Activated CD4-positive, alpha-beta T cell treated with anti-CD3 and anti-CD28 coated beads for 24 hours (primary cell): ENCODE measurements at places on chromosomes 13 and 19.

GRCh38 chr13:81610644-81611043 lies 1269.7 kb upstream of the SPRY2 start:
- no peak for DNase-seq

- no peak for DNase-seq
These were observed 1314.6 kb downstream of the EFNB2 start for GRCh38 chr13:105220881-105221280.

- DNase-seq = no peak
These were observed 64.8 kb upstream of the F7 start for GRCh38 chr13:113040597-113041292.

DNA sequence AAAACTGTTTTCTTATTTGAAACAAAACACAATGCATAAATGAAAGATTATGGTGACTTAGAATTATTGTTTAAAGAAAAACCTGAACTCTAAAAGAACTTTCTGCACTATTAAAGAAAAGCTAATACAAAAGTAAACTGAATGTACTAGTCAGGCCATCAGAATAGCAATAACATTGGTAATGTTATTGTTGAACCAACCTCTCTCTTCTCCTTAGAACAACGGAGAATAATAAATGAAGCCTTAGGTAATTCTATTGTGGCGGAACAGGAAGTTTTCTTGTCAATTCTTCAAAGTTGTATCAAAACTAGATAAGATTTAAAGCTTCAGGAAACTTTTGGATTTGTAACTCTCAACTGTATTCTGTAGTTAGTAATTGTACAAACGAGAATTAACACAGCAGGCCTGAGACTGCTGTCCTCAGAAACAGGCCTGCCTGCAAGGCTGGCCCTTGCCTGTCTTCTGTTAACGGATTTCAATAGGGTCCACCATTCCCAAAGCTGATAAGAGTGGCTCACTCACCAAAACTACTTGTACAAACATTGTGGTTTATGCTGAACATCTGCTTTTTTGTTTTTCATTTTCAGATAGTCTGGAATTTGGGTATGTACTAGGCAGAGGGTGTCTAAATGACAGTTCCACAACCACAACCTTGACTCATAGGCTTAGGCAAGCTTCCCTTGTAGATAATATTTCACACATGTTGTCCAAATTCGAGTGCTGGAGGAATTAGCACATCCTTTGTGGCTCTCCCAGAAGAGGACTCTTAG lies 825.8 kb downstream of the GPC5 start:
- no peak for DNase-seq

DNA sequence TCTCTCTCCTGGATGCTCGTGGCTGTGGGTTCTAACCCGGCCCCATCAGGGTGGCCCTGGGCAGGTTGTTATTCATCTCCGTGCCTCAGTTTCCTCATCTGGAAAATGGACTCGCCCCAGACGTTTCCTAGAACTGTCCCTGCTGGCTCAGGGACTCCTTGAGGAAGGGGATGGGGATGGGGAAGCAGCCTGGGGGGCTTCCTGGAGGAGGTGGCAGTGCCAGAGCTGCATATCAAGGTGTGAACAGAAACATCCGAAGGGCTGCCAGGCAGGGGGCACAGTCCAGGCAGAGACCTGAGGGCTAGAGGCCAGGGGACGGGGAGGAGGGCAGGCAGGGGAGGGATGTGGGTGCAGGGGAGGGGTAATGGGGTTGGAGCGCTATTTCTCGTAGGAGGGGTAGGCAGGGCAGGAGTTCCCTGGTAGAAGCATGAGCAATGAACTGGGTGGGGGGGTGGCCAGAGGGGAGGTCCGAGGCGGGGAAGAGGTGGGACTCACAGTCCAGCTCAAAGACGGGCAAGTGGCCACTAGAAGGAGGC lies 3.6 kb upstream of the ELANE start:
- DNase-seq = no peak

GRCh38 chr13:20058476-20058875 lies 99.9 kb downstream of the ZMYM2 start:
- no peak for DNase-seq

DNA sequence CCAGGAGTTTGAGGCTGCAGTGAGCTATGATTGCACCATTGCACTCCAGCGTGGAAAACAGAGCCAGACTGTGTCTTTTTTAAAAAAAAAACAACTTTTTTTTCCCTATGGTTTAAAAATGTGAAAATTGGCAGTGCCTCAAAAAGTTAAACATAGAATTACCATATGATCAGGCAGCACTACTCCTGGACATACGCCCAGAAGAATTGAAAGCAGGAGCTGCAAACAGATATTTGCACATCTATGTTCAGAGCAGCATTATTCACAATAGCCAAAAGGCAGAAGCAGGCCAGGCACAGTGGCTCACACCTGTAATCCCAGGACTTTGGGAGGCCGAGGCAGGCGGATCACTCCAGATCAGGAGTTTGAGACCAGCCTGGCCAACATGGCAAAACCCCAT lies 3.8 kb upstream of the RETN start:
- no peak for DNase-seq

GRCh38 chr19:14072535-14073260 lies at the start of gene MISP3:
MISP3 (plus strand) TSS chr19:14072786; CDS start chr19:14073310, 524 bp downstream.
- DNase-seq = no peak

GRCh38 chr19:31271306-31271911 lies 77.8 kb downstream of the TSHZ3 start:
- DNase-seq = no peak

- DNase-seq = no peak
These were observed 35.5 kb downstream of the DHRS12 start for GRCh38 chr13:51768378-51768921.

GRCh38 chr19:51470966-51471365 lies 7.4 kb upstream of the CEACAM18 start:
- no peak for DNase-seq

GRCh38 chr13:33487575-33488243 lies 202.2 kb upstream of the STARD13 start:
- no peak for DNase-seq

DNA sequence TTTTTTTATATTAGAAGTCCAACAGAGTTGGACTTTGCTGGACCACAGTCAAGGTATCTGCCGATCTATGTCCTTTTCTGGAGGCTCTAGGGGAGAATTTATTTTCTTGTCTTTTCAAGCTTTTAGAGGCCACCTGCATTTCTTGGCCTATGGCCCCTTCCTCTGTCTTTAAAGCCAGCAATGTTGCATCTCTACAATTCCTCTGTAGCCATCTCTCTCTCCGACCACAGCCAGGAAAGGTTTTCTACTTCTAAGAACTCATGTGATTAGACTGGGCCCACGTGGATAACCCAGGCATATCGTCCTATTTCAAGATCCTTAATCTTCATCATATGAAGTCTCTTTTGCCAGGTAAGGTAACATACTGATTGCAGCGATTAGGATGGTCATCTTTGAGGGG lies 43.5 kb upstream of the RGCC start:
- no peak for DNase-seq

- DNase-seq = no peak
These were observed 323.0 kb downstream of the DNAJC15 start for GRCh38 chr13:43346427-43346826.

DNA sequence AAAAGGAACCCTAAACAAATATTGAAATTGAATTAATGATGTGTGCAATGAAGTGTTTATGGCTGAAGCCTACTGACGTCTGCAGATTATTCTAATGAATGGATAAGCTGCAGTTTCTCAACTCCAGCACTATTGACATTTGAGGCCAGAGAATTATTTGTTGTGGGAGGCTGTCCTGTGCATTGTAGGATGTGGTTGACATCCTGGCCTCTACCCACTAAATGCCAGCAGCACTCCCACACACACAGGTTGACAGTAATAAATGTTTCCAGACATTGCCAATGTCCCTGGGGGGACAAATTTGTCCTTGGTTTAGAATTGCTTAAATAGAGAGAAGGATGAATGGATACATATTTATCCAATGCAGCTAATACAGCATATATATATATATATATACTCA lies 19.2 kb upstream of the MYH14 start:
- no peak for DNase-seq

DNA sequence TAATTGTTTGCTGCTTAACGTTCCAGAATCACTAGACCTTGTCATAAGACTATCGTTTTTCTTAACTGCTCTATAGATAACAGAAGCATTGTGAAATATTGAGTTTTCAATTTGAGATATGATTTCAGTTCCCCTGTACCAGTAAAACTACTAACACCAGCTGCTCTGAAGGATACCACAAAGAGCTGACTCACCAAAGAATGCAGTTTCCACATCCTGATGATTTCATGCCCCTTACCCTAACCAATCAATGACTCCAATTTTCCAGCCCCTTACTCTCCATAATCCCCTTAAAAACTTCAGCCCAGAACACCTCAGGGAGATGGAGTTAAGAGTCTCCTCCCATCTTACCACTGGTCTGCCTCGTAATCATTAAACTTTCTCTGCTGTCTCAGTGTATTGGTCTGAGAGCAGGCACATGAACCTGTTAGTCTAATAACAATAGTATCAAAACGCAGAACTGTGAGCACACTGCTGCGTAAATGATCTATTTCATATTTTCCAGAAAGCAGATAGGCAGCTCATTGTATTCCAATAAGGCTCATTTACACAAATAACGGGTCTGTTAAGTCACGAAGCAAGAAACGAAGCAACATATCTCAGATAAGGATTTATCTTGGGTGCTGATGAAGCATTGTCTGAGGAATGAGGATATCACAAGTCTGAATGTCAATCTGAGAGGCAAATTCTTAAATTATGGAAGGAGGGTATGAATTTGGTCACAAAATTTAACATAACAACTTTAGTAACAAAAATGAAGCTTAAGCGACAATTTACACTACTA lies 14.1 kb upstream of the CCNA1 start:
- no peak for DNase-seq

GRCh38 chr13:75761369-75761768 lies 125.2 kb downstream of the LMO7 start:
- no peak for DNase-seq

DNA sequence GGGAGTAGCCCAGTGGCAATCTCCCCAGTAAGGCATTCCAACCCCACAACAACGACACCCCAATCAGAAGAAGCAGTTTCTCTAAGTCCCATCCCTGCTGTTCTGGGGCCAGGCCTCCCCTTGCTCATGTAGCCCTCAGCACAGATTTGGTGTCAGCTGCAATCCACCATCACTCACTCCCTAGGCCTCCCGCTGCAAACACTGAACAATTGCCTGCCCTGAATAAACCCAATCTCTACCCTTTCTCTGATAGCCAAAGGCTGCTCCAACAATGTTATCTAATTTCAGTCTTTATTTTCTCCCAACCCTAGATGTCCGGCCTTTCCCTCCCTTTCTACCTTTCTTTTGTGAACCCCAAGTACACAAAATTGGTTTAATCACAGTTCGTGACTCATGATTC lies 5.6 kb upstream of the SOX21 start:
- DNase-seq = no peak

- no peak for DNase-seq
These were observed 91.1 kb upstream of the SOX1 start for GRCh38 chr13:111975539-111976473.

- DNase-seq = no peak
These were observed 5.0 kb downstream of the LRRC25 start for GRCh38 chr19:18392417-18392816.

GRCh38 chr13:40878823-40879222 lies 89.4 kb downstream of the SLC25A15 start:
- no peak for DNase-seq

DNA sequence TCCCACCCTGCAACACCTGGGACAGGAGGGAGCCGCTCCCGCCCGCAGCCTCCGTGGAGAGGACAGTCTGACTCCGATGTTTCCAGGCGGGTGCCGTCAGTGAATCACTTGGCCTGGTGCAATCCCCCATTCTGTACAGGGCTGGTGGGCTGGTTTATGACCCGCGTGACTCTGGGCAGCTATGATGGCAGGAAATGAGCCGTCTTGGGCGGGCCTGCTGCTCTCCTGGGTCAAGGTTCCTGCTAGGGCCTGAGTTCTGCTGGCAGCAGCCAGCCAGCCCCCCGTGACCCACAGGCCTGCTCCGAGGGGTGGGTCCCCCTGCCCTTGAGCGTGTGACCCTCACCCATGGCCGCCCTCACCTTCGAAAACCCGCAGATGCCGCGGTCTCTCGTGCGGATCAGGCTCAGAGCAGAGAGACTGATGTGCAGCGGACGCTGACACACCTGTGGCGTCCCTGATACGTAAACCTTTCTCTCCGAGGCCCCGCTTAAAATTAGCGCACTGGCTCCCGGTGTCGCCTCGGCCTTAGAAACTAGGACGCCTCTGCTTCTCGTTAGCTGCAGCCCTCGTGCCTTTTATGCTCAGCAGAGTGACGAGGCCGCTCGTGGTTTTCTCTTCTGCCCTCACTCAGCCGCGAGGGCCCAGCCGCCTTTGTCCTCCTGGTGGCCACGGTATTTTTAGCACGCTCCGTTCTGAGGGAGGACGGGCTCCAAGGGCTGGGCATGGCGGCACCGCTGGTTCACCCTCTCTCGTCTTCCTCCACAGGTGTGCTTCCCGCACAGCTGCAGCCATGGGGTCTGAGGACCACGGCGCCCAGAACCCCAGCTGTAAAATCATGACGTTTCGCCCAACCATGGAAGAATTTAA lies 63.4 kb downstream of the KDM4B start:
- DNase-seq = no peak

- DNase-seq = no peak
These were observed 627.8 kb upstream of the SLC10A2 start for GRCh38 chr13:103694033-103694432.

- no peak for DNase-seq
These were observed 8.6 kb downstream of the EPN1 start for GRCh38 chr19:55683449-55684261.

DNA sequence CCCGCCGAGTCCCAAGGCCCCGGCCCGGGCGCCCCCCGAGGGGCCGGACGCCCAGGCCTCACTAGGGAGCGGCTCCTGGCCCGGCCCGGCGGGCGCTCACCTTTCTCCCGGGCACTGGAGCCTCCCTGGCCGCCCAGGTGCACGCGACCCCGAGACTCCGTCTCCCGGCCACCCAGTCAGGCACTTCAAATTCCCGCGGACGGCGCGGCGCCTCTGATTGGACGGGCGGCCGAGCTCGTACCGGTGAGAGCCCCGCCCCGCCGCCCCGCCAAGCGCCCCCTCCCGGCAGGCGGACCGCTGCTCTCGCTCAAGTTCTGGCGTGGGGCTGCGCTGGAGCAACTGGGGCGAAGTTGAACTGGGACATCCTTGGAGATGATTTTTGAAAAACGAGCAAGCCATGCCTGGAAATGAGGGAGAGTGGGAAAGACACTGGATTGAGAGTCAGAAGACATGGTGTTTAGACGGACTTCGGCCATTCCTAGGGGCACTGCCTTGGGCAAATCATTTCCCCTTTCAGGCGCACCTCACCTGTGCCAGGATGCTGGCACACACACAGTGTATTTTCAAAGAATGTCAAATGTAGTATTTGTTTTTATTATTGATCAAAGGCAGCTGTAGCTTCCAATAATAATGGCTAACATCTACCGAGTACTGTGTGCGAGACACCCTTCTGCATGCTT lies 485.3 kb downstream of the UQCRFS1 start:
- DNase-seq = no peak

GRCh38 chr13:76799696-76800095 lies 86.5 kb downstream of the KCTD12 start:
- no peak for DNase-seq

DNA sequence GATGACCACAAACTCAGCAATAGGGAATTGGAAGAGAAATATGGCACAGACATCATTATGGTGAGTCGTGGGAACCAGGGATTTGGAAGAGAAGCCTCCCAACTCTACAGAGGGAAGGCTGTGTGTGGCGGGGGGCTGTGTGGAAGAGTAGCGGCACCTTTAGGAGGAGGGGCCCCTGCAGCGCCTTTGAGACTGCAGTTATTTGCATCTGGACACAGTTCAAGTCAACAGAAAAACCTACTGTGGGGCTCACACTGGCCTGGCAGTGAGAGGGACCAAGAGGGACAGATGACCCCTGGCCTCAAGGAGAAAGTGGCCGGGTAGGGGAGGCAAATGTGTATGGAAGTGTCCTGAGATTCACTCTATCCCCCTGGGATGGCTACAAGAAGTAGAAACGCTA lies 5.1 kb downstream of the ATP12A start:
- DNase-seq = no peak
